H4 (cell line): ENCODE measurements at places on chromosomes 4 and X. TPM values are rescaled to one million over a fixed set of nuclear protein-coding genes. Genes with fewer than 3 reads are reported as not detected.

- DNase-seq, result no peak
Measured at GRCh38 chrX:43469391-43470054, 186.6 kb upstream of the MAOA start.

- no peak for DNase-seq
Measured at GRCh38 chr4:59869056-59869455, 1331.1 kb upstream of the ADGRL3 start.

- no peak for DNase-seq
Measured at GRCh38 chrX:33194876-33195433, 16.4 kb downstream of the DMD start.

DNA sequence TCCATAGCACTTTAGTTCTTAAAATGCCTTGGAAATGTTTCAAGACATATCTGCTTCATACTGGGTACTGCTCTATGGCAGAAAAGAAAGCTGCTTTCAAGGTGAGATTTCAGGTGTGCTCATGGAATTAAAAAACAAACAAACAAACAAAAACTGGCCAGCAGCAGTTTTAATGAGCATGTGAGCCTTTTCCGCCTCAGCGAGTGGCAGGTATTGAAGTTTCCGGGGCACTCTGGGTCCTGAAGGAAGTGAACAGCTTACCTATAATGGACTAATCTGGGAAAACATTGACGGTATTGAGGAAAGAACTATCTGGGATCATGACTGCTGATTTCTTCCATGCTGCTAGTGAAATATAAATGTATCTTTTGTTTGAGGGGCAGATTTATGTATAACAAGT is 194.6 kb downstream of the MAML3 start:
- no peak for DNase-seq

DNA sequence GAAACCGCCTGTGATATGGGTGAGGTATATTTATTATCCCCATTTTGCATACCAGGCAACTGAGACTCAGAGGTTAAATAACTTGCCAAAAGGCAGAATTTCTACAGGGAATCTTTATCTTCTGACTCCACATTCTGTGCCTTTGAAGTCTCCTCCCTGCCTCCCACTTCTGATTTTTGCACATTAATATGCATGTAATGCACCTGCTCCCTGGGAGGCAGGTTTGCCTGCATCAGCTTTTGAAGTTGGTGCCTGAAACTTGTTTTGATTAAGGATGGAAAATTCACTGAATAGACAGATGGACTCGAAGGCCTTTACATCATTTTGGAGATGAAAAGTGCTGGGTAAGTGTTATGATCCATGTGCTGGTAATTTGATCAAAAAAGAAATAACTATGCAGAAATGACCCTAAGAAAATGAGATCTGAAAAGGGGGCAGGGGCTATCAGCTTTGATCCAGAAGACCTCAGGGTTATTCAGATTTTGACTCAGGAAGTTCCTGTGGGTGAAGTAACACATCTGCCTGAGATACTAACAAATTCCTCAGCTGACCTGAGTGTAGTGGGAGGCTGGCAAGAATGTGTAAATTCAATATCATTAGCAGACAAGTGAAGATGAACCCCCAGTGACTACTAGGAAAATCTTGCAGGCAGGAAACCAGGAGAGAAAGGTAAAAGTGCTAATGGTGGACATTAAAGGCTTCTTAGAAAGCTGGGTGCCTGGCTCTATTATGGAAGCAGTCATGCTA is 167.5 kb upstream of the BOD1L1 start:
- DNase-seq, result no peak

The DNAAF6 gene
- total RNA-seq, result not detected in 2 replicates

The NKX3-2 gene
- 0.04 and 0.66 TPM in 2 replicates for total RNA-seq

The POU3F4 gene
- total RNA-seq, result 0.79 and 0.82 TPM in 2 replicates
